OCI-M1 (cell line): ENCODE measurements at places on chromosomes 11 and 22.
A peak's percentile ranks its signal among the peaks of the same experiment; 100 is the strongest.

- no peak for DNase-seq
Measured at GRCh38 chr22:20312396-20313191, 7.3 kb downstream of the DGCR6L start.

GRCh38 chr22:22955276-22955798 lies 67.7 kb downstream of the IGLL5 start:
- DNase-seq = peak; percentile 31

- no peak for DNase-seq
Measured at GRCh38 chr22:25508761-25509321, 55.6 kb upstream of the GRK3 start.

DNA sequence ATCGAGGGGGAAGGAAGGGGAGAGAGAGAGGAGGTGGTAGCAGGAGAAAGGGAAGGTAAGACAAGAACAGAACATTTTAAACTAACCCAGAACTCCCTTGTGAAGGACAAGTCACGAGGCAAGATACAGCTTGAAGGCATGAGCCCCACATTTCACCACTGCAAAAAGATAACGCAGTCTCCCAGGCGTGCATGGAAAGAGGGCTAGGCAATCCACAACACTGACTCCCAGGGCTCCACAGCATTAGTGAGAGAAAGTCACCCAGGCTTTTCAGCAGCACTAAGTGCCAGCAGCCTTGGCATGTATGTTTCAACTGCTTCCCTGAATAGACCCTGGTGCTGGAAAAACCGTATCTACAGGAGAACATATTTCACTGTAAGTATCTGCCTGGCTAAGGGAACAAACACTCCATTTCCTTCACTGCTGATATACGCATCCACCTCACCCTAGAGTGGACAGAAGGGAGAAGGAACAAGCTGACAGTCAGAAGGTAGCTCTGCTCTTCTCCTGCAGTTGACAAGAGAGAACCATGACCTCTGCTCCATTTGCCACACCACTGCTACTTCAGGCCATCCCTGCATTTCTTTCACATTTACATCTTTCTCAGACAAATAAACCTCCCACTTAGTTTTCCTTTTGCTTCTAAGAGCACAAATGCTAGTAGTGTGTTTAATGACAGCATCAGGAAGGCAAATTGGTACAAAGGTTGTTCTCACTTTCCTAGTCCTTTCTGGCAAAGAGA lies 87.9 kb downstream of the AMBRA1 start:
- DNase-seq = no peak

DNA sequence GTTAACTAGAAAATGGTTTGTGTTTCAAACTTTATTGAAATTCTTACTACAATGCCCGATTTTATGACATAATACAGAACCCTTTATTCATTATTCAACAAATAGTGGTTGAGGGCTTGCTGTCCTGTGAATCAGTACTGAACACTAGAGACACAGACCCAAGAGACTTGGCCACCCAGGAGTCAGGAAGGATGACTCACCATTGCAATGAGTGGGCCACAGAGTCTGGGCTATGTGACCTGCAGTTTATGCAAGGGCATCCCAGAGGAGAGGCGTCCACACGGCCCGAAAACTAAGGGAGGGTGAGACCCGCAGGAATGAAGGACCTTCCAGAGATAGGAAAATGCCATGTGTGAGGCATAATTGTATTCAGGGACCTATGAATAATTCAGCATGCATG lies 143.8 kb upstream of the DDI1 start:
- no peak for DNase-seq

GRCh38 chr11:63768237-63769041 lies at the start of gene ZFTA:
Gene ZFTA, minus strand, starts transcription at chr11:63768775. Its CDS starts 153 bp downstream, at chr11:63768622.
- DNase-seq = peak; percentile 68

GRCh38 chr11:61968758-61969390 lies 1.4 kb upstream of the FTH1 start:
- DNase-seq = no peak

GRCh38 chr11:69030301-69030700 lies 17.3 kb upstream of the MRGPRF start:
- DNase-seq = no peak
